Pulmonary artery endothelial cell (primary cell): ENCODE measurements at places on chromosomes 6 and 20. TPM values are rescaled to one million over a fixed set of nuclear protein-coding genes. Genes with fewer than 3 reads are reported as not detected.
A peak's percentile ranks its signal among the peaks of the same experiment; 100 is the strongest.

DNA sequence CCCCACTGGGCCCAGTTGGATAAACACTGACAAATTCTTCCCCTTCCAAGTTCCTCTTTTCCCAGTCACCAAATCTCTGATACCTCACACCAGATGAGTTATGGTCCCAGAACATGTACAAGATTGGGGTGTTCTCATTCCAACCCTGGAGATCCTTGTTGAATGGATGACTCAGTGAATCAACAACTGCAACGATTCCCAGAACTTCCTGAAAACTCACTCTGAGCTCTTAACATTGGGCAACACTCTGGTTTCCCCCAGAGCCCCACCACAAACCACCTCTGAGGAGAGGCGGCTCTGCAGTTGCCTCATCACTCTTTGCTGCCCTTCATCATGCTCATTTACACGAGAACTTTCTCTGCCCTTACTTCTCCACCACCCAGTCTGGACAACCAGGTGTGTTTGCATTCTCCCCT, 115.2 kb downstream of the MRPL14 start:
- no peak for DNase-seq

DNA sequence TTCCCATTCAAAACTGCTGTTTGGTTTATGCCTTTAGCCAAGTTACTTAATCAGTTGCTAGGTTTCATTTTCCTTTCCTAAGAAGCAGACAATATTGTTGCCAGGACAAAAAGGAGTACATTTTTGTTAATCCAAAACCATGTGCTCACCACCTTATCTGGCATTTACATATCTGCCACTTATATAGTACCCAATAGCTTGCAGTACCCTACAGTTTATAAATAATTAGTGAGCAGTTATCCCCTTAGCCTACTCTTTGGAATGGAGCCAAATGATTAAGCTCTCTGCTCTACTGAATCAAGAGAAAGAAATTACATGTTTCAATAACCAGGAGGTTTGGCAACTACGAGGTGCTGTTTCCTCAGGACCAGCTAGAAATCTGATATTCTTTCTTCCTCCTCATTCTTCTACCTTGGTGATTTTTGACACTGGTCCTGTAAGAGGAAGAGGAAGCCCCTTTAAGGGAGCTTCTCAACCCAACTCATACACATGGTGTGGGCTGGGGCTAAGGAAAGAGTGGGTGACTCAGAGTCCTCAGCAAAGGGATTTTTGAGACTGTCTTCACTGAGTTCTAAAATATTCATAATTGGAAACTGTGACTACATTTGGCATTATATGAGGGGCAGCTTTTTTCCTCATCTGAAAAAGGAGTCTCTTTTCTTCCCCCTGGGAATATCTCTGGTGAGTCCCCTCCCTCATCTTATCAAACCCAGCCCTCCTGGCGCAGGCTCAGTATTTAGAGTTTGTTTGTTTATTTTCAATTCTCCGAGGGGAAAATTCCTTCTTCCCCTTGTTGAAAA, 1.5 kb downstream of the ZNFX1 start:
- DNase-seq: no peak

DNA sequence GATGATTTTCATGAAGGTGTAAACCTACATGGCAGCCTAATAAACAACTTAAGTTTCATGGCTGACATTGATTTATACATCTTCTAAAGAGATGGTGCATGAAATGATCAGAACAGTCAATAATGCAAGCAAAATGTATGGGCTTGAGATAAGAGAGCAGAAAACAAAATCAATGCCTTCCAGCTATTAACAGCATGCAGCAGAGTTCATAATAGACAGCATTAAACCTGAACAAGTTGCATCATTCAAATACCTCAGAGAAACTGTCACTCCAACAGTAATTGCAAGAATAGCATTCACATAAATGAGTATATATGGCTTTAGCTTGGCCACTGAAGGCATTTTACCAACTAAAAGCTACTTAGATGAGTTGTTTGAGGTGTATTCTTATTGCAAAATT, 319.6 kb upstream of the ARID1B start:
- no peak for DNase-seq

ANKRD66 gene
- total RNA-seq: not detected in 2 replicates

DNA sequence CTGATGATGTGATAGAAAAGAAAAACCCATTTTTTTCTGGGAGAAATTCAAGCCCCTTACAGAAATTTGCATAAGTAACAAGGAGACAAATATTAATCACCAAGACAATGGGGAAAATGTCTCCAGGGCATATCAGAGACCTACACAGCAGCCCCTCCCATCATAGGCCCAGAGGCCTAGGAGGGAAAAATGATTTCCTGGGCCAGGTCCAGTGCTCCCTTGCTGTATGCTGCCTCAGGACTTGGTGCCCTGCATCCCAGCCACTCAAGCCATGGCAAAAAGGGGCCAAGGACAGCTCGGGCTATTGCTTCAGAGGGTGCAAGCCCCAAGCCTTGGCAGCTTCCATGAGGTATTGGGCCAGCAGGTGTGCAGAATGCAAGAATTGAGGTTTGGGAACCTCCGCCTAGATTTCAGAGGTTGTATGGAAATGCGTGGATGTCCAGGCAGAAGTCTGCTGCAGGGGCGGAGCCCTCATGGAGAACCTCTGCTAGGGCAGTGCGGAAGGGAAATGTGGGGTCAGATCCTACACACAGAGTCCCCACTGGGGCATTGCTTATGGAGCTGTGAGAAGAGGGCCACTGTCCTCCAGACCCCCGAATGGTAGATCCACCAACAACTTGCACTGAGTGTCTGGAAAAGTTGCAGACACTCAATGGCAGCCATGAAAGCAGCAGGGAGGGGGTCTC, 7.6 kb upstream of the DBNDD2 start:
- no peak for DNase-seq

DNA sequence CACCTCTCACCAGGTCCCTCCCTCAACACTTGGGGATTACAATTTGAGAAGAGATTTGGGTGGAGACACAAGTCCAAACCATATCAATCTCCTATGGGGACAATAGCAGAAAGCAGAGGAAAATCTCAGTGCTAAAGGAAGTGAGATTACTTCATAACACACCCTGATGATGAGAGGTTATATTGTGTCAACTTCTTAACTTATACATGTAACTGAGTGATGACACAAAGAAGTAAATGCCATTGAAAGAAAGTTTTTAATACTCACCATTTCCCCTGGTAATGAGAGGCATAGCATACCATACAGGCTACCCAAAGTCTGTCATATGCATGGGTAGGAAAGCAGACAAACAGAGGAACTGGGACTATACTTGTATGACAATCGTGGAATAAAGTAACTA, 137.2 kb downstream of the MMUT start:
- DNase-seq: no peak

DNA sequence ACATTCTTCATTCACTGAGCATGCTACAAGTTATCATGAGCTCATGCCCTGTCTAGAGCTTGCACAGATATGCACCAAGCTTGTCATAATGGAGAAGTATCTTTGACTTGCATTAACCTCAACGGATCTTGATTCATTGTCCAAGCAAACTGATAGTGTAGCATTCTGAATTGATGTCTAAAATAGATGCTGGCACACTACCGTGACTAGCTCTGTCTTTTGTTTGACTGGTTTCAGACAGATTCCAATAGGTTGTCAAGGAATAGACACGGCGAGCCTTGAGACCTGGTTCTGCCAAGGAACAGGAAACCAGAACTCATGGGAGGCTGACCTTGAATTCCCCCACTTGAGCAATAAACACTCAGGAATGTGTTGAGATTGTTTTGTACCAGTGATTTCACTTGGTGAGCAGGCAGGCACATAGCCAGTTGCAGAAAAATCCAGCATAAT, 1153.1 kb upstream of the GJE1 start:
- peak; percentile 99 for DNase-seq

GRCh38 chr20:11372876-11373790, 544.6 kb upstream of the BTBD3 start:
- DNase-seq: no peak

- DNase-seq: no peak
Observed at GRCh38 chr6:134190883-134191282, 127.0 kb downstream of the SGK1 start.

DNA sequence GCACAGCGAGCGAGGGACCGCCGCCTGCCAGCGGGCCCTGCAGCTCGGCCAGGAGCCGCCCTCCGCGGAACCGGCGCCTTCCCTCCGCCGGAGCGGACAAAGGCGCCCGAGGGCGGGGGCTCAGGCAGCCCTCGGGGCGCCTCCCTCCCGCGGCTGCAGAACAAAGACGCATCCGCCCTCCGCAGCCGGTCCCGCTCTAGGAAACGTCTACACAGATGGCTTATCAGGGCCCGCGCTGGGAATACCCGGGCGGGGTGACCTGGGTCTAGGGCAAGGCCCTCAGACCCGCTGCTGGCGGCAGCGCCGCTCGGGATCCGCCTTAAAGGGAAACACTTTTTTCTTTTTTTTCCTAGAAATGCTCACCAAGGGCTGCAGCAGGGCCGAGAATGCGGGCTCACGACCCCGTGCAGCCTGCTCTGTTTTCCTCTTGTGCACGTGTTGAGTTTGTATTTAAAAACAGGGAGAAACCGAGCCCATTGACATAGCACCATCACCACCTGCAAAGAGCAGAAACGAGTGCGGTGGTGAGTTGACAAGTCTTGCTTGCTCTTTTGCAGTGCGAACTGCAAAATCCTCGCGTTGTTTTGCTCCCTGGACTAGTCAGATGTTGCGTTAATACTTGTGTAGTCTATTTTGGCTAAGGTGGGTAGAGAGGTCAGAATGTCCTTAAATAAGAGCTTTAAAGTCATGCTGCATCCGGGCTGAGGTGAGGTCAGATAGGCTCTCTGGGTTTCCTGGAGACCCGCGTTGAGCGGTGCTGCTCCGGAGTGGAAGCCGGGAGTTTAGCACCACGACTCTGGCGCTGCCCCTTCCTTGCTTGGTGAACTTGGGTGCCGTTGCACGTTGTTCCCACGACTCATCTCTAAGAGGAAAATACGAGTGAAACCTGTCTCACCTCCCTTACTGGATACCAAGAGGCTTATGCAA, 1.1 kb upstream of the RPS6KA2 start:
- peak; percentile 74 for DNase-seq

GNMT gene
- total RNA-seq: 0.13 and 0.21 TPM in 2 replicates

GRCh38 chr6:157951828-157952227, 29.8 kb upstream of the SYNJ2 start:
- DNase-seq: no peak

PAX1 gene
- not detected in 2 replicates for total RNA-seq

- no peak for DNase-seq
Observed at GRCh38 chr6:63436356-63436755, 116.6 kb upstream of the LGSN start.

GRCh38 chr6:76240092-76240491, 167.6 kb upstream of the IMPG1 start:
- DNase-seq: no peak

DNA sequence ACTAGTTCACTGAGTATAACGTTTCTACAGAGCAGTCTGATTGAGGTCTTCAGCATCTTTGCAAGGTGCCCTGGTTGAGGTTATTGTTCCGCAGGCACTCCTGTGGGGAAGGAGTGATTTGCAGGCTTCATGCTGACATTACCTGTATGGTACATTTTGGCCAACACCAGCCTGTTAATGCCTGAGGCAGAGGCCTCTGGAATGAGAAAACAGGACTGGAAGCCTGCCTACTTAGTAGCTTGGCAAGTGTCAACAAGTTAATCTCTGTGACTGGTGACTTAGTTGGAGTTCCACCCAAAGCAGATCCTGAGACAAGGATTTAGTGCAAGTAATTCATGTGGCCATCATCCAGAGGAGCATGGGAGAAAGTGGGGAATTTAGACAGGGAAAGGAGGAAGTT, 24.6 kb downstream of the MAS1 start:
- no peak for DNase-seq

STAU1 gene
- 58.8 and 63.0 TPM in 2 replicates for total RNA-seq

ABT1 gene
- total RNA-seq: 22.1 and 25.5 TPM in 2 replicates

DNA sequence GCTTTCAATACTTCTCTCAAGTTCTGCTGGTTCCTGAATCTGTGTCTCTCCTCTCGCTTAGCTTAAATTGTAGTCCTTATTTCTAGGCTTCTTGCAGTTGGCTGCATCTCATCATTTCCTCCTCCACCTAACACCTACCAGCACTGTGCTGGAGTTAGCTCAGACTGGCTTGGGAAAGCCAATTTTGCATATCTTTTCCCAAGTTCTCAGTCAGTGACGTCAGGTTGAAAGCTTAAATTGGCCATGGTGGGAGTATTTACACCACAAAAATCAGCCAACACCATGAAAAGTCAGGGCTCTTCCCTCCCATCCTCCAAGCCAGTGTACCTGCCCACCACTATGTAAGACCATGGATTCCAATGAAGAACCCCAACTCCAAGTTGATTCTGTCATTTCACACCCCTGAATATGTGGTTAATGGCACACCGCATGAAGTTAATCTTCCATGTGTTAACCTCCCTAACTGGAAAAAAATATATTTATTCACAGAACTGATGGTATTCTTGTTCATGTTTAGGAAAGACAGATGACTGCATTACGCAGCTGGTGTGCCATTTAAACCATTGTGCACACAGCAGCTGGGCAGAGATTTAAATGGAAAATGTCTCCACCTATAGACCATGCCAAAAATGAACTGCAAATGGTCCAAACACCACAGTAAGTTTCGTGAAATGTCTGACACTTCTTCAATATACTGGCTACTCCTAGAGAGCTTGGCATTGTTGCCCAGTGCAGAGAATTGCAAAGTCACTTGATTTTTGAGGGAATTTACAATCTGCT, 274.1 kb upstream of the MAP3K7 start:
- no peak for DNase-seq

DNA sequence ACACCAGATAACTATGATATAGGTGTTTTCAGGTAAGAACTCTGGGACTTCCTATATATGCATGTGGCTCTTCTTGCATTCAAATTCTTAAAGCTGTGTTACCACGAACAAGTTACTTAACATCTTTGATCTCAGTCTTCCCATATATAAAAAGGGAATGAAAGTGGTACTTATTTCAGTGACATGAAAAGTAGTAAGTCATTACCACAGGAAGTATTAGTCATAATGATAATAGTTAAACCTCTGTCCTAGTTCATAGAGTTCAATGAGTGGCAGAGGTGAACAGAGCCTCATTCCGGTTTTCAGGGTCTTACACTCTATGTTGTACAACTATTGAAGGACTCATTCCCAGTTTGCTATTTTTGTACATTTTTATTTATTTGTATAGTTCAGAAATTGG, 237.0 kb downstream of the NKAIN2 start:
- DNase-seq: no peak

PYGB gene
- total RNA-seq: 107 and 111 TPM in 2 replicates

RBBP8NL gene
- total RNA-seq: not detected in 2 replicates

- peak; percentile 69 for DNase-seq
Observed at GRCh38 chr20:19757487-19758132, 448 bp upstream of the RIN2 start.

DNA sequence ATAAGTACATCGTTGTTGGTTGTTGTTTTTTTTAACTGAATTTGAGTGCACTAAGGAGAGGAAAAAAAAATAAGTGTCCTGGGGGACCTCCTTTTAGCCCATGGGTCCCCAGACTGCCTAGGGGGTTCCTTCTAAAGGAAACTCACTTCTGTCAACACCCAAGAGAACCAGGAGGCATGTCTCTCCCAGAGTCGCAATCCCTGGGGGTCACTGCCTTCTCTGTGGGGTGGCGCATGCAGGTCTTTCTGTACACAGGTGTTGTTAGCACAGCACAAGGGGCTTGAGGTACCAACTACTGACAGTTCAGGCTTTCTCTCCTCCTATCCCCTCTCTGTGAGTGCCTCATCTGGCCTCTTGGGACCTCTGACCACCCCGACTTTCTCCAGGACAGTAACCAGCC, 7.3 kb upstream of the ARMC2 start:
- no peak for DNase-seq
